ENCODE measurements at places on chromosomes 2 and 18.

- DNase-seq = no peak
These were observed 381.6 kb downstream of the DSEL start for GRCh38 chr18:67134911-67135310.

- no peak for DNase-seq
These were observed 34.6 kb downstream of the PRPF40A start for GRCh38 chr2:152682663-152683062.

DNA sequence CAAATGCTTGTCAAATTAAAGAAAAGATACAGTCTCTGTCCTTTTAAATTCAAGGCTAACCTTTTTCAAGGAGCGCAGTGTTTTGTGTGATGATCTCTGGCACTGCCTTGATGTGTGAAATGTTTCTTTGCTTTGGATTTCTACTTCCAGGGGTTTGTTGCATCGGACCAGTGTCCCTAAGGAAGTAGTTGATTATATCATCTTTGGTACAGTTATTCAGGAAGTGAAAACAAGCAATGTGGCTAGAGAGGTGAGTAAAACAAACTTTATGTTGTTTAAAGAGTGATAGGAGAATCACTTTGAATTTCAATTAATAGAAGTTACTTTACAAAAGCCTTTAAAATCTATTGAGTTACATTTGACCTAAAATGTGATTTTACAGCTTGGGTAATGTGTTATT is 28.8 kb downstream of the HADHB start:
- no peak for DNase-seq

DNA sequence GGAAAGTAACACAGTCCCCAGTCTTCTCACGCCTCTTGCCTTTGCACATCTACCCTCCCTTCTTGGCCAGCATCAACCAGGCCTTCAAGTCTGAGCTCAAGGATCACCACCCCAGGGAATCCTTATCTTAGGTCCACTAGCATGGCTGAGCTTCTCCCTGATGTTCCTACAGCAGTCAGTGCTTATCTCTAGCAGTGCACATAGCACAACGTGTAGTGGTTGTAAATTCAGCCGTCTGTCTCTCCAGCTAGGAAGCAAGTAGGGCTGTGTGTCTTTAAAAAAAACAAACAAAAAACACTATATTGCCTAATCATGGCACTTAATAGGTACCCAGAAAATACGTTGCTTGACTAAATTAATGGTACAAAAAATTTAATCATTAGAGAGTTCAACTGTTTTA is 29.2 kb downstream of the KCNG3 start:
- DNase-seq = no peak

DNA sequence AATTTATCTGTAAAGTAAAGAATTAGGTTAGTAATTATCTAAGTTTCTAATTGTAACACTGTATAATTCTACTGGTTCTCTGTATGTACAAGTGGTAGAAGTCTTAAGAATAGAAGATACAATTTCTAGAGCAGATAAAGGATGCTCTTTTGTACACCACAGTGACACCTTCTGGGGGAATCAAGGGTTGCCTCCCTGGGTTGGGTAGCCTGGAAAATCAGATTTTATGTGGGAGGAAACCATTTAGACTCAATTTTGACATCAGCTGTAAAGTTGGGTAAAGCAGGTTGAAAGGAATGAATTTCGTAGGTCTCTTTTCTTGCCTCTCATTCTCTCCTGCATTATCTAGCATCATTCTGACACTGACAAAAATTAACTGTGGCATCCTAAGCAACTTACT is 354.8 kb downstream of the DCC start:
- no peak for DNase-seq

DNA sequence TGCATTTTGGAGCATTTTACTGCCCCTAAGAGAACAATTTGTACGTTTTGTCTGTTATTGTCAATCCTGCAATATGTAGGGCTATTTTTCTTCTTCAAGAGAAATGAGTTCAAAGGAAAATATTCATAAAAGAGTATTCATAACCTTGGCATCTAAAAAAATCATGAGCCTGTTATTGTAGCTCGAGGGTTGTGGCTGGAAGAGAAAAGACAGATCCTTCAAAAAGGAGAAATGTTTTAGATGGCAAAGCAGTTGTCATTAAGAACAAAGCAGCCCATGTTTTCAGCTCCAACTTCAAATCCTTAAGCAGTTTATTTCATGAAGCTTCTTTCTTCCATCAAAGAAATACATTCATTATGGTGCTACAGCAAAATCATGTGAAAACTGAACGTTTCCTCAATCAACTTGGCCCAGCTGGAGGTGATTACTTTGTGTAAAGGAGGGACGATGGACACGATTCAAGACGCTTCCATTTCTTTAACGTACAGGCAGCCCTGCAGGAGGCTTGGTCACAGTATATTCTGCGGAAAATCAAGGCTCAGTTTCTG is 31.4 kb downstream of the QPCT start:
- DNase-seq = no peak

GRCh38 chr2:48939232-48939631 is 183.7 kb upstream of the LHCGR start:
- DNase-seq = no peak

GRCh38 chr18:13236411-13236810 is 17.9 kb downstream of the LDLRAD4 start:
- DNase-seq = no peak

DNA sequence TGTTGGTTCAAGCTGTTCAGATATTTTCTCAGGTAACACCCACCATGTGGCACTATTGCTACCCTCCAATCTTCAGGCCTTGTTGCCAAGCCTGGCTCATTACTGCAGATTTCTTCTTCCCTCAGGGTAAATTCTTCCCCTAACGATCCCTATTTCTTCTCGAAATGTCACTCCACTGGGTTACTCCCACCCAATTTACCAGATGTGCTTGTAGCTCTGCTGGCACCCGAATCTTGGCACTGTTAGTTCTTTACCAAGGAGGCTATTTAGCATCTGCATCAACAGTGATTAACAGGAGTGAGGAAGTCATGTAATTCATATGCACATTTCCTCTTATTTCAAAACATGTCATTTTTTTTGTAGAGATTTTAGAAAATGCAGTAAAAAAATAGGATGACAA is 217.1 kb upstream of the CYRIA start:
- DNase-seq = no peak

DNA sequence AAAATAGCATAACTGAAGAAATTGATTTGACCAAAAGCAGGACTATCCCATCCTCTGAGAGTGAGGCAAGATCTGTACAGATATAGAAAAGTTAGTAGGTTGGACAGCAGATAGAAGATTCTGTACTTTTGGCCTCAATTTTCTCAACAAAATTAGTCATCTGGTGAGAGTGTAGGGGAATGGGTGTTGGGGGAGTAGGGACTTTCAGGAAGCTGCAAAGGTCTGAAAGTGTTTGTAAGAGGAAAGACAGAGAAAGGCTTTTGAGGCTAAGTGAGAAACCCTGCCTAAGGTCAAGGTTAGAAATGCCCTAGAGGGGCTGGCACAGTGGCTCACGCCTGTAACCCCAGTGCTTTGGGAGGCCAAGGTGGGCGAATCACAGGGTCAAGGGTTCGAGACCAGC is 40.3 kb downstream of the DAPL1 start:
- DNase-seq = no peak

- DNase-seq = peak; percentile 60
These were observed 4.4 kb downstream of the C2orf92 start for GRCh38 chr2:97673915-97674283.

DNA sequence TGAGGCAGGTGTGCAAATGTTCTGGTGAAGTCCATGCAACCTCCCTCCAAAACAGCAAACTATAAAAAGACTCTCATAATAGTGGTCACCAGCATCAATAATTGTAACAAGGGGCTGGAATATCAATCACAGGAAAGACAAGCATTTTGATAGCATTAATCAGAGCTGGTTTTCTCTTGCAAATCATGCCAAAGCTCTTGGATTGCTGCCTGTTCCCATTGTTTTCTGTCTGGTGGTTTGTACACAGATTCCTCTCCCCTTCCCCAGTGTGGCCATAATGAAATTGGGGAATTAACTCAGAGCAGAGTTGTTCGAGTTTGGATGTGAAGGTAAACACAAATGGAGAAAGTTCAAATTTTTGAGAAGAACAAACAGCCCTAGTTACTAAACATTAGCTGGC is 134.2 kb downstream of the CDCA7 start:
- no peak for DNase-seq

- DNase-seq = no peak
These were observed 308.8 kb downstream of the PRKCE start for GRCh38 chr2:45960057-45960863.

DNA sequence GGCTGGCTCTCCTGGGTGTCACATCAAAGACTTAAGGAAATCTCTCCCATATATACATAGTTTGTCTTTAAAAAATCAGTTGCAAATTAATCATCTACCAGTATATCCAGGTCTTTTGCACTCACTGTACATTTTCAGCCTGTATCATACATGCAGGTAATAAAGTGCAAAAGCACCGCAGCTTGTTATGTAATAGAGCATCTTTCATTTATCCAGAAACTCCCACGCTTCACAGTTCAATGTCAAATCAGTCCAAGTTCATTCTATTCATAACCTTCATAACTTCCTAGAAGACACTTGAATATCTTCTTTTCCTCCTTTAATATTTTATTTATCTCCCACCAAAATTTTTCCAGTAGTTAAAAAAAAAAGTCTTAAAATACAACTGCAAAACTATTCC is 89.6 kb upstream of the KCTD1 start:
- DNase-seq = no peak

DNA sequence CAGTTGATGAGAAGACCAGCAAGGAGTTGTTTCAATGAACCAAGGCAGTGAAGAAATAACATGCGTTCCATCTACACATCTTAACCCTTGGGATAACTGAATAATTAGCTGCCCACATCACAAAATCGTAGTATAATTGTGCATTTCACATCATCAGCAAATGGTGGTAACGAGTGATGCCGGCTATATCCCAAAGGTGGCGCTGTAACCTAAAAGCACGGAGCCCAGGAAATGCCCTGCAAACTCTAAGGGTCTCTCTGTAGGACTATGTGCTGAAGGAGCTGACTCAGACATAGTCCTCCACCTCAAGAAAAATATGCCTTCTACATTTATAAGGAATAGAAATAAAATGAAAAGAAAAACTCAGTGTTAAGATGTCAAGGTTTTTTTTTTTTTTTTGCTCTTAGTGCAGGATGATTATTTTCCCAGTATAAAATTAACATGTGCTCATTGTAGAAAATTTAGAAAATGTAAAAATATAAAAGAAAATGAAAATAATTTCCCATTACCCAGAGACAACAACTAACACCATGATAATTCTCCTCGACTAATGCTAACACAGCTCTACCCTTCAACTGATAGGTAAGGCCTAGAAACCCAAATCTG is 23.1 kb upstream of the DSG3 start:
- peak; percentile 31 for DNase-seq

- DNase-seq = no peak
These were observed 73.7 kb downstream of the PXDN start for GRCh38 chr2:1670636-1671035.

GRCh38 chr2:138767101-138767500 is 13.1 kb downstream of the NXPH2 start:
- no peak for DNase-seq

DNA sequence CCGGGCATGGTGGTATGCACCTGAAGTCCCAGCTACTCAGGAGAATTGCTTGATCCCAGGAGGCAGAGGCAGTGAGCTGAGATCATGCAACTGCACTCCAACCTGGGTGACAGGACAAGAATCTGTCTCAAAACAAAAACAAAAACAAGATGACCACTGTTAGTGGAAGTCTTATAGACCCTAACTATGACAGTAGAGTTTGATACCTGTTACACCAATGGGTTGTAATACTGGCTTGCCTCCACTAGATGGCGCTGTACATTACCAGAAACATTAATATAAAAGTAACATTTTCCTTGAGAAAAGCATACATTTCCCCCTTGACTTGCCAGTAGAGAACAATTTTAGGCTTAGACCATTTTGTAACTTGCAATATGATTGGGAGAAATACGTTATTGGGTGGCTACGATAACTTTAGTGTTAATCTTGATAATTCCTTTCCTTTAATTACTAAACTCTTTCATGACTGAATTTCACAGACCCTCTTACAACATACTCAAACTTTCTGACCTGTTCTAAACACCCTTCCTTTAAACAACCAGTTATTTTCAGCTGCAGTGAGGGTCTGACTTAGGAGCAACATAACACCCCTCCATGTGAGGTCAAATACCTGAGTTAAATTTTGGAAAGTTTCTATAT is 19.5 kb downstream of the SLC25A52 start:
- DNase-seq = no peak

Data from GM10248 (cell line).